Sigmoid colon (tissue), 7 donors: ENCODE measurements at places on chromosomes 2 and 18. TPM values are rescaled to one million over a fixed set of nuclear protein-coding genes. Genes with fewer than 3 reads are reported as not detected.

ESPNL gene
- total RNA-seq = not detected

LIMS4 gene
- 0.33 TPM for total RNA-seq

BIN1 gene
- total RNA-seq = 38.2 TPM

TDRD15 gene
- total RNA-seq = not detected

ANKRD30BL gene
- total RNA-seq = not detected

TUBA3E gene
- total RNA-seq = not detected

BMPR2 gene
- total RNA-seq = 49.9 TPM

GREB1L gene
- total RNA-seq = 2.1 TPM

GPR45 gene
- not detected for total RNA-seq

NT5DC4 gene
- not detected for total RNA-seq

NFATC1 gene
- total RNA-seq = 11.4 TPM

TSGA10 gene
- 4.4 TPM for total RNA-seq

IL36B gene
- not detected for total RNA-seq

PRKCE gene
- 21.9 TPM for total RNA-seq

PTPRM gene
- 62.8 TPM for total RNA-seq

UGT1A9 gene
- total RNA-seq = not detected

- DNase-seq = no peak
Observed at GRCh38 chr2:14676371-14676770, 43.9 kb downstream of the LRATD1 start.

- DNase-seq = no peak
Observed at GRCh38 chr2:194062401-194062800, 1594.6 kb upstream of the SLC39A10 start.

DNA sequence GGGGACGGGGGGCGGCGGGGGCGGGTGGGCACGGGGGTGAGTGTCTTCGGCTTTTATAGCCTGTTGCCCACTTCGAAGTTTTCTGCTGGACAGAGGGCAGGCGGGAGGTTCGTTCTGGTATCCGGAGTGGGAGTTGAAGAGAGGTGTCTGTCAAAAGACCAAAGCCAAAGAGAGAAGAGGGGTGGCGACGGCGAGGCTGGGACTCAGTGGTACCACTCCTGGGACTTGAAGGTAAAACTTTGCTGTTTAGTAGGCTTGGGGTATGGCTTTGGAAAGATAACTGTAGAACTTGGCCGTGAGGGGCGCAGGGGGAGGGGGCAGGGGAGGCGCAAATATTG is 215.8 kb upstream of the DTNA start:
- DNase-seq = peak; percentile 59

- DNase-seq = no peak
Observed at GRCh38 chr2:20304411-20304810, 46.2 kb downstream of the PUM2 start.

DNA sequence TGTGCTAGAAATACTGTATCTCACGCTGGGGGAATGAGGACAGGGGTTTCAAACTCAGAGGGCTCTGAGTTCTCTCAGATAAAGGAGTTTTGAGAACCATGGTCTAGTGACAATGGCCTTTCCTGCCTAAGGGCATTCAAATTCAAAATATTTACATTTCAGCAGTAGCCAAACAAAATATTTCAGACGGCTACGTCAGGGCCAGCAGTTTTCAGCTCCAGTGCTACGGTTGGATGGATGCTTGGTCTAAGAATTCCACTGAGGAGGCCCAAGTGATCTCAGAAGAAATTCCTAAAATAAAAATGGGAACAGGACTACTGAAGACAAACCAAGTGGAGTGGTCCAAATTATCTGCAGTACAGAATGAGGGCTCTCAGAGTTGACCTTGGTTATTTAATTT is 41.1 kb upstream of the SCG2 start:
- DNase-seq = no peak

GRCh38 chr2:32719933-32720716 is 92.3 kb downstream of the TTC27 start:
- no peak for DNase-seq

- DNase-seq = no peak
Observed at GRCh38 chr2:54545702-54546450, 89.7 kb downstream of the SPTBN1 start.

DNA sequence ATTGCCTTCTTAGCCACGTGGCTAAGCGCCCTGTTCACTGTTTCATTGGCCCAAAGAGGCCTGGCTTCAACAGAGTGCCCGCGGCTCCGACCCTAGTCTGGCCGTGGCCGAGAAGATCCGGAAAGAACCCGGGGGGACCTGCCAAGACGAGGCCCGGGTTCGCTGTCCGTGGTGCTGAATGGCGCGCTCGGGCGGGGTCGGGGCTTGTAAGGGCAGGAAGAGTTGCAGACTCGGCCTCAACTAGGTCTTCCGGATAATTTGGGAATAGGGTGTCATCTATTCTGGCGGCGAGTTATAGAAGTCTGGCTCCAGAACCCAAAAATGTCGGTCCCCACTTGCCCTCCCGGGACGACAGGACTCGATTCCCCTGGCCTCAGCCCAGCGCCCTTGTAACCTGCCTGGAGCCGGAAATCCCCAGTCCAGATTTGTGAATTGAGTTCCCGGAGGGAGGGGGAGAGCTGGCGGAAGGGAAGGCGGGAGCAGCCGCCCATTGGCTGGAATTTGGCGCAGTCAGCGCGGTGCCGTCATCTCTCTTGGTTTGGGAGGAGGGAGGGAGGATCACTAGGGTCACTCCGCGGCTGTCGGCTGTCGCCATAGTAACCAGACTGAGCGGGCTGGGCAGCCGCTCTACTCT is 3.5 kb downstream of the CDK5R2 start:
- no peak for DNase-seq

GRCh38 chr2:208040199-208041171 is 15.2 kb upstream of the PLEKHM3 start:
- peak; percentile 83 for DNase-seq

DNA sequence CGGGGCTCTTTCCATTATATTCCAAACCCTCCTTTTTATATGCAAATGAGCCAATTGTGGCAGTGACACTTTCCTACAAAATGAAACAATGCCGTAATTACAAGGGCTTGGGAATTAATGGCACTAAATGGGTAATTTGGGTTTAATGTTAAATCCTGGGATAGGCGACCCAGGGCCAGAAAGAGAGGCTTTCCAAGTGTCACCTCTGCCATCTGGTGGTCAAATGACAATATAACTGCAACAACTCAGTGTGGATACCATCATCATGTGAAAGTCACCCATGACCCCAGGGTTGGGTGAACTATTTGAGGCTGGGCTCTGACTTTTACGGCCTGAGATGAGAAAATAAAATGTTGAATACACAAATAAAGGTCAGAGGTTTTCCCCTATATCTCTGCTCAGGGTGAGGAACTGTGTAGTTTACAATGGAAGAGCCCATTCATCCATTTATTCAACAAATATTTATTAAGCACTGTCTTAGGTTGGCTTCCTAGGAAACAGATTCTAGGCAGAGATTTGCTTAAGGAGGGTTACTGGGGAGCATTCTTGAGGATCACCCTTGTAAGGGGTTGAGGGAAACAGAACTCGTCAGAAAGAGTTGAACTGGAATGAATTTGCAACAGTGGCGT is 13.6 kb upstream of the THADA start:
- no peak for DNase-seq

- DNase-seq = no peak
Observed at GRCh38 chr2:160510617-160511016, 17.0 kb upstream of the RBMS1 start.

DNA sequence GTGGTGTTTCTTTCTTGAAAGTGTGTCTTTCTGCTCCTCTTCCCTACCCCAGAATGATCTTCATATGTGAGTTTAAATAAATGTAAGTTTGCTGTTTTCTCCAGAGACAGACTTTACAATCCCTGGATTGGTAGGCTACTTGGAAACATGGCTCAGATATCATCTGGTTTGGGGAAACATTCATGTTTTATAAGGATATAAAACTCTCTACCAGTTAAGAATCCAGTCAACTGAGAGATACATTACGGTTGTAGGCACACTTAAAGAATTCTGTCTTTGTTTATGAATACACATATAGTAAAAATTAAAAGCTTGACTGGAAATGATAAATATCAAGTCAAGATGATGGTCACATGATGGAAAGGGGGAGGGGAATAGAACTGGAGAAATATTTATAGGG is 739.3 kb downstream of the SLC4A3 start:
- no peak for DNase-seq

DNA sequence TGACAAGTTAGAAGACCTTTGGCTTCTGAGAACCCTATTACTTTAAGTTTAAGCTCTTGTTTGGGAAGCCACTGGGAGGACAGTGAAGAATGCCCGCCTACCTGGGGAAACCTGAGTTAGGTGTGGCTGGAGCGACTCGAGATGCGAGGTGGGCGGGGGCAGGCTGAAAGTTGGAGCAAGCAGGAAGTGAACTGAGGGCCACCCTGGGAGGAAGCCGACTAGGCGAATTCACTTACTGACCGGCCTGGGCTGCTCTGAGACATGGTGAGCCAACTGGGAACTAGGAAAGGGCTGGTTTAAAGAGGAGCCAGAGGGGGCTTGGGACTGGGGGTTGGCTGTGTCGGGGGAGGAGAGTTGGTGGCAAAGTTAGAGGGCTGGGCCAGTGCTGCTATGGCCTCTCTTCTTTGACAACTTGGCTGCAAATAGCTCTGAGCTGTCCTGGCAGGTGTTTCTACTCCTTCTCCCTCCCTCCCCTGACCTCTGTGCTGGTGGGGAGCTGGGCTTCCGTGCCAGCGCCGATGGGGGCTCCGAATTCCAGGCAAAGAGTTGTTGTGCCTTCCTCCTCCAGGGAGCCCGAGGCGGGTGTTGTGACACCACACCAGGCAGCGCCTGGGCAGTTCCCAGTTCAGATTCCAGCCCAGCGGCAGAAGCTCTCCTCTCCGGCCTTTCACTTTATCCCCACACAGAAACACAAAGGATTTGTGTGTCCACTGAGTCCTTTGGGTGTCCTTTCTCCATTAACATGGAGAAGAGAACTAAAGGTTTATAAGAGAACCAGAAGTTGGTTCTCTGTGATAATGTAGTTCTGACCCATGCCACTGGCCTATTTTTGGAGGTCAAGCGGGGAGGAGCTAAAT is at the start of gene VAMP8:
TSS of gene VAMP8 (plus strand) at position 201 of the 857 bp plus-strand sequence. CDS start at position 262, 61 bp downstream.
- no peak for DNase-seq

DNA sequence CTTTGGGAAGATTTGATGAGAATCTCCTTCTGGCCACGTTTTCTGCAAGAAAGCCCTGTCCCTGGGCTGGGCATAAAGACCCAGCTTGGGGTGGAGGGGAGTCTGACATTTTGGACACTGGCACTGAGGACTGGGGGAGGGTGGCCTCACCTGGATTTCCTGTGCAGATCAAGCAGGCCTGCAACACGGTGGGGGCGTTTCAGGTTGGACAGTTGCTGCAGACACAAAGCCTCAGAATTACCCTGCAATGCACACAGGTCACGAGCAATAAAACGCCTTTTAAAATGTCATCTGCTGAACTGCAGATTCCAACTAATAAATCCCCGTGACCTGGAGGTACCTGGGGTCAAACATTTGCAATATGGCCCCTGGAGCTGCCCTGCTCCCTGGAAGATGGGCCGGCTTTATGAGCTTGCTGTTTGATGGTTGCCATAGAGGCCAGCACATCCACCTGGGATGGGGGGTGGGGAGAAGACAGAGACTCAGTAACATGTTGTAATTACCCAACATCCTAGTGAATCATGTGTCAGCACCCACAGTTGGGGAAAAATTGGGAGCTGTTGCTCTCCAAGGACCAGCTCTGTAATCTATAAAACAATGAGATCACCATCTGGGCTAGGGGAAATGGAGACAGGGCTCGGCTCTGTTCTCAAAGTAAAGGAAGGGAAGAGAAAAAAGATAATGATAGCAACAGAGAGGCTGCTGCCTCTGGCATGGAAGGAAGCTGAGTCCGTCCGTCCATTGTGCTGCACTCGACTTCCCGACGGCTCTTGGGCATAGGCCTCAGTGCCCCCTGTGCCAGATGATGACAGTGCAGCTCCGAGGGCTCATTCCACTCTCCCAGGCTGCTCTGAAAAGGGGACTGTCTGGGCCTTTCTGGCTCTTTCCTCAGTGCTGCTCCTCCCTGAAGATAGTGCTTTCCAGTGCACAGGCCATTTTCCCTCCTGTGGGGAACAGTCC is 340.3 kb downstream of the CYRIA start:
- no peak for DNase-seq

DNA sequence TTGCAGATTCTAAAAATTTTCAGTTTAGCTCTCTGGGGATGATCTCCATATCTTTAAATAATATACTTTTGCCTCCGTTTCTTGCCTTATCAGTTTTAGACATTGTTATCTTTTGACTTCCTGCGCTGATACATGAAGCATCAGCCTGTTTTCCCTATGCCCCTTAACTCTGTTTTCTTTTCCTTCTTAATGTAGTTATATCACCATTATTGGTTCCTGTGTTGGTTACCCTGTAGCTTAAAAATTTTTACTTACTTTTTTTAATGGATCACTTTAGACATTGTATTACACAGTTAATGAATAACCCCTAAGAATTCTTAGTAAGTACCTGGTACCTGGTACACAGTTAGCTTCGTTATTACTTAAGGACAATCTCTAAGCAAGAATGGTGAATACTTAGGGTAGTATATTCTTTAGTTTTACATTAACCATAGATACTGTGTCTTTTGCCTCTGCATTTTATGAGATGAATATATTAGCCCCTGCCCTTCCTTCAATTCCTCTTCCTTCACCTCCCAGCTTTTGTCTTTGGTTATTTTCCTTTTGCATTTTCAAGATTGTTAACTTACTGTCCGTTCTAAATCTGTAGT is 40.9 kb downstream of the BABAM2 start:
- no peak for DNase-seq

GRCh38 chr2:10035633-10036032 is 7.7 kb upstream of the KLF11 start:
- DNase-seq = no peak

- no peak for DNase-seq
Observed at GRCh38 chr18:51300912-51301311, 103.4 kb upstream of the MEX3C start.

- DNase-seq = no peak
Observed at GRCh38 chr2:42139101-42139500, 30.1 kb upstream of the EML4 start.

DNA sequence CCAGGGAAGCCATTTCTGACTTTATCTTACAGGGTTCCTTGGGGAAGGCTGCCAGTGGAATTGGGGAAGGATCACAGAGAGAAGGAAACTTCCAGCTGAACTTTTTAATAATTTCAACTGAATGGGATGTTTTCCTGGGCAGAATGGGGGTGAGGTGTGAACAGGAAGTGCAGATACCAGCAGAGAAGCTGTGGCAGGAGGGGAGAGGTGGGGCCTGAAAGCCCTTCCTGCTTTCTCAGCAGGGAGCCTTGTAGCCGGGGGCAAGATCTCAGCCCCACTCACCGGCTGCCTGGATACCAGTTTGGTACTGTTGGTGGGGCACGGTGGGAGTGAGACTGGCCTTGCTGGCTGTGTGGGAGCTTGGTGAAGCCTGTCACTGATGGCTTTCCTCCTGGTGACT is 170.5 kb downstream of the ZBTB7C start:
- no peak for DNase-seq

GRCh38 chr2:215565897-215566296 is 130.0 kb upstream of the FN1 start:
- DNase-seq = no peak

GRCh38 chr2:233428008-233428407 is 73.7 kb downstream of the DGKD start:
- DNase-seq = no peak

GRCh38 chr2:121529439-121530211 is 1.1 kb upstream of the RNU4ATAC start:
- peak; percentile 82 for DNase-seq
